Neural crest cell (in vitro differentiated cells): ENCODE measurements at places on chromosomes 3 and 15. TPM values are rescaled to one million over a fixed set of nuclear protein-coding genes. Genes with fewer than 3 reads are reported as not detected.

NR2F2 gene
- 147 and 150 TPM in 2 replicates for total RNA-seq

KBTBD8 gene
- 9.9 and 10.8 TPM in 2 replicates for total RNA-seq

DMXL2 gene
- total RNA-seq, result 50.9 and 56.4 TPM in 2 replicates

MEX3B gene
- 49.5 and 51.7 TPM in 2 replicates for total RNA-seq

GRCh38 chr3:29282427-29283230 is 1.8 kb downstream of the RBMS3 start:
- no peak for DNase-seq

DNA sequence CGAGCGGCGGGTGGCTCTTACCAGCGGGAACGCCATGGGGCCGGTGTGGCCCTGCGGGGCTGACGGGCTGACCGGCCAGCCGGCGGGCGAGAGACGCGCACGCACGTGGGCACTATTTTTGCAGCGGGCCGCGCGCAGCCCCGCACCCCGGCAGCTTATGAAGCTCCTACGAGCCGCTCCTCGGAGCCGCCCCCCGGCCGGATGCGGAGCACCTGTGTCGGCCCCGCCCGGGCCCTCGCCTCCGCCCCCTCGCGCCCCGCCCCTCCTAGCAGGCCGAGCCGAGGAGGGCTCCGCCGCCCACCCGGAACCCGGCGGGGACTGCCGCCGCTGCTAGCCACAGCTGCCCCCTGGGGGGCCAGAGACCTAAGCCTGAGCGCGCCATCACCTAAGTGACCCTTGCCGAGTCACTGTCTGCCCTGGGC is 683 bp upstream of the CPEB1 start:
- no peak for DNase-seq

DNA sequence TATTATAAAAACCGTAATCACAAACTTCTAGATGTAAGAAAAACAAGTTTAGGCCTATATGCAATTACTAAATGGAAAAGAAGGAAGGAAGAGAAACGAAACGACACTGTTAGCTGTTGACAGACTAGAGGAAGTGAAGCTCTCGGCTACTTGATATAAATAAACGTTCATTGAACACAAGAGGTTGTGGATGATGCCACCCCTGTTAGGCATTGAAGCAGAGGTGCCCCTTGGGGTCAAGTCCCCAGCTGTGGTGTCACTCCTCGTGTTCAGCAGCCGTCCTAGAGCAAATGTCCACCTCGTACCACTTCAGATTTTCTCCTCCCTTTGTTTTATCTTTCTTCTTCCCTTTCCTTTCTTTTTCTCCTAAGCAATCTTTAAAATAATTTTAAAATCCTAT is 146.5 kb upstream of the UBE2E1 start:
- DNase-seq, result no peak

- DNase-seq, result no peak
These were observed 12.4 kb upstream of the ETV5 start for GRCh38 chr3:186121278-186121677.

DNA sequence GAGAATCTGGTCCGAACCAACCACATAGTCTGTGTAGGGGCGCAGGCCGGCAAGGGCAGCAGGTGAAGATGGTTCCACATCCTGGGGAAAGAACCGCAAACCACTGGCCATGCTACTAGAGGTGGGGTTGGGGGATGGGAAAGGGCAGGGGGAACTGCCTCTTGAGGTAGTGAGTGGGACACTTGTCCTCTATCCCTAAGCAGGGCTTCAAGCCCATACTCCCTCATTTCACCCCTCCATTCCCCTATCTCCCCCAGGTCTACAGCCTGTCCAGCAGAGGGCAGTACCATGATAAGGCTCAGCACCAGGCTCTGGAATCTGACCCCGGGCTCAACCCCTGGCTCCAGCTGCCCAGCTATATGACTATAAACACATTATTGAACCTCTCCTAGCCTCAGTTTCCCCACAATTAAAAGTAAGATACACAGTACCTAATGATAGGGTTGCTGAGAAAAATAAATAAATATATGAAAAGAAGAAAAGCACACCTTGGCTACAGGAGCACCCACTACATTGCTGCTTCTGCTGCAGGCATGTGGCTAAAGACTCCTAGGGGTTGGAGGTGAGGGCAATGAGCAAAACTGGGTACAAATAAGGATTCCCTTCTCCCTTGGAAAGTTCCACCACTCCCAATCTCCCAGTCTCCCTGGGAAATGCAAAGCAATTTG is 6.3 kb downstream of the GORASP1 start:
- no peak for DNase-seq
